PC-3 (cell line): ENCODE measurements at places on chromosomes 1 and 21. TPM values are rescaled to one million over a fixed set of nuclear protein-coding genes. Genes with fewer than 3 reads are reported as not detected.

GRCh38 chr1:5935026-5935425, 57.2 kb downstream of the NPHP4 start:
- no peak for DNase-seq

DNA sequence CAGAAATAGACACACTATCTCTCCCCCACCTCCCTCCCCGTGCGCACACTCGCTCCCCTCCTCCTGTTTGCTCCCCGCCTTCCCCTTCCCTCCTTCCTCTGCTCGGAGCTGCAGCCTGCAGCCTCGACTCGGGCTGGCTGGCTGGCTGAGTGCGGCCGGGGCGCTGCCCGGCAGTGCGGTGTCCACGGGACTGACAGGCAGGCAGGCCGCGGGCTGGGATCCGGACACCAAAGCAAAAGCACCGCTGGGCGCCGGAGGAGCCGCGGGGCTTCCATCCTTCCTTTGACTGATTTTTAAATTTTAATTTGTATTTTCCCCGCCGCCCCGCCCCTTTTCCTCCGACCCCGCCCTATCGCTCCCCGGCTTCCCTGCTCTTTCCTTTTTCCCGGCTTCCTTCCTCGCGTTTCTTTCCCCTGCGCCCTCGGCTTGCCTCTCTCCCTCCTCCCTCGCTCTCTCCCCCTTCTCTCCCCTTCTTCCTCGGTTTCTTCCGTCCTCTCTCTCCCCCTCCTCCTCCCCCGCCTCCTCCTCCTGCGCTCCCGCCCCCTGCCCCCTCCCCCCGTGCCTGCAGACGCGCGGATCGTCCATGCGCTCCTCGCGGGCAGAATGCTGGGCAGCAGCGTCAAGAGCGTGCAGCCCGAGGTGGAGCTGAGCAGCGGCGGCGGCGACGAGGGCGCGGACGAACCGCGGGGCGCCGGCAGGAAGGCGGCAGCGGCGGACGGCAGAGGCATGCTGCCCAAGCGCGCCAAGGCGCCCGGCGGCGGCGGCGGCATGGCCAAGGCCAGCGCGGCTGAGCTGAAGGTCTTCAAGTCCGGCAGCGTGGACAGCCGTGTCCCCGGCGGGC, 109.4 kb downstream of the NAV1 start:
- peak; percentile 27 for DNase-seq

GRCh38 chr1:67031121-67031858, 22.7 kb downstream of the SLC35D1 start:
- no peak for DNase-seq

DNA sequence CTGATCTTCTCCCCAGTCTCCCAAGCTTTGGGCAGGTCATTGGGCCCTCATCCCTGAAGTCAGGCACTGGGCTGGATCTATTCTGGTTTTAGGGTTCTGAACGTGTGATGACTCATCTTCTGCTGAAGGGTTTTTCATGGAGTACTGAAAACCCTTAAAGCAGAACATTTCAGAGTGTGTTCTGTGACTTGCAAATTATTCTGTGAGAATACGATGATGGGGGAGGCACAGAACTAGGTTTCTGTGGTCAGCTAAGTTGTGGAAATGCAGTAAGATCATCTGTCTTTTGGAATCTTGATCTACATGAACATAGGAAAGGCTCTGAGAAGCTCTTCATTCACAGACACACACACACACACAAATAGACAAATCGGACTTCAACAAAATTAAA, 46.2 kb downstream of the NAV1 start:
- no peak for DNase-seq

GRCh38 chr1:7886405-7886745, 33.5 kb upstream of the UTS2 start:
- DNase-seq: peak; percentile 40

DNA sequence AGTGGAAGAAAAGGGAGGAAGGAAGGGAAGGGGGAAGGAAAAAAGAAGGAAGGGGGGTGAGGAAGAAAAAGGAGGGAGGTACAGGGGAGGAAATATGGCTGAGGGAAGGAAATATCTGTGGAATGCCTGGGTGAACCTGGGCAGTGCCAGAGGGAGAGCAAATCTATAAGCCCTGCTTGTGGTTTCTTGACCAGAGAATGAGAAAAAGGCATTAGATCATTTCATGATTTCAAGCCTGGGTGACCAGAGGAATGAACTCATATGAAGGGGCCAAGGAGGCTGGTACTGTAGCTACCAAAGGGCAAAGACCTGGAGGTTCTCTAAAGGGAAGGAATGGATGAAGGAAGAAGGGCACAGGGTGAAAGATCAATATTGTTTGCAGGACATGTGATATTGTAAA, 31.4 kb downstream of the GNG12 start:
- DNase-seq: no peak

Gene CRNN
- not detected in 2 replicates for total RNA-seq

Gene RHOU
- 0.17 and 0.26 TPM in 2 replicates for total RNA-seq

Gene CCDC27
- not detected in 2 replicates for total RNA-seq

Gene CD2
- total RNA-seq: not detected in 2 replicates

Gene EFNA1
- 29.4 and 49.9 TPM in 2 replicates for total RNA-seq
